ENCODE measurements at places on chromosomes 7 and 10.

DNA sequence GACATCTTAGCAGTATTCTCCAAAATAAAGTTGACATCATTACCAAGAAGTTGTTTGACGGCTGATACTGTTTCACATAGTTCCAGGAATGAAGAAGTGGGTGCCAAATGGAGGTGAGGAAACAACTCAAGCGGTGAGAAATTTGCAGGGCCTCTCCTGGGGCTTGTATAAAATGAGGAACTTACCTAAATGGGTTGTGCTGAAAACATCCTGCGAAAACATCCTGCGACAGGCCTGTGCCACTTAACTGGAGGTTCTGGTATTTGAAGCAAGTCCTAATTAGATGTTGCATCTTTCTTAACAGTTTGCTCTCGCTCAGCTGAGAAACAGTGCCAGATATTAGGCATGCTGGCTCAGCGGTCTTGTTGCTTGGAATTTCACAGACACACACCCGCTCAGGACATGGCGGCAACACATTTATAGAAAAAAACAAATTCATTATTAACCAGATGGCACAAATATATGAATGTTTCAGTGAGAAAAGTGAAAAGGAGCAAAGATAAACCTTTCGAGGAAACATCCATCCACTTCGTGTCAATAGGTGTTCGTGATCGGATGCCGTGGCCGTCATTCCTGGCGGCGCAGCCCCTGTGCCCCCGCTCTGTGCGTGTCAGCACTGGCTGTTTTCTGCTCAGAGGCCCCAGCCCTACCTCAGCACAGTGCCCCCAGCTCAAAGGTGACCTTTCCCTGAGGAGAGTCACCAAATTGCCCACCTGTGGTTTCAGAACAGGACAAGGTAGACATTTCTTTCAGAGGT is 48.1 kb downstream of the CDC123 start:
- DNase-seq = no peak

GRCh38 chr7:133071506-133071905 is 10.4 kb downstream of the CHCHD3 start:
- DNase-seq = no peak

DNA sequence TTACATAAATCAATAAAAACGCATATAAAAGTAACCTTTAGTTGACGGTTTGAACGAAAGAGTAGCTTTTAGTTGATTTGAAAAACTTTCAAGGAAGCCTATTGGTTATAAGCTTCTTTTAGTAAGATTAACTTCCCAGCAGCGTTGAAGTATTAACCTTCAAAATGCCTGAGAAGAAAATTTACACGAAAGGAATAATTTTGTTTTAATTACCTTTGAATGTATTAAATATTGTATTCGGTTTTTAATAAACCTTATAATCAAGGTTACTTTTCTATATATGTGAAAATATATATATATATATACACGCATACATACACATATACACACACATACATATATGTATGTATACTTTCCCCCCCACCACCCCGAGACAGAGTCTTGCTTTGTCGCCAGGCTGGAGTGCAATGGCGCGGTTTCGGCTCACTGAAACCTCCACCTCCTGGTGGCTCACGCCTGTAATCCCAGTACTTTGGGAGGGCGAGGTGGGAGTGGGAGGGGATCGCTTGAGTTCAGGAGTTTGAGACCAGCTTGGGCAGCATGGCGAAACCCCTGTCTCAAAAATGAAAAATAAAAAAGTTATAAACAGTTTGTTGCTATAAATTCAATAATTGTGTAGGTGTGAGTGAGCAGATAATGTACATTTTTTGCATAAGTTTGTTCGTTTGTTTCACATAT is 57.6 kb upstream of the EZH2 start:
- DNase-seq = no peak

DNA sequence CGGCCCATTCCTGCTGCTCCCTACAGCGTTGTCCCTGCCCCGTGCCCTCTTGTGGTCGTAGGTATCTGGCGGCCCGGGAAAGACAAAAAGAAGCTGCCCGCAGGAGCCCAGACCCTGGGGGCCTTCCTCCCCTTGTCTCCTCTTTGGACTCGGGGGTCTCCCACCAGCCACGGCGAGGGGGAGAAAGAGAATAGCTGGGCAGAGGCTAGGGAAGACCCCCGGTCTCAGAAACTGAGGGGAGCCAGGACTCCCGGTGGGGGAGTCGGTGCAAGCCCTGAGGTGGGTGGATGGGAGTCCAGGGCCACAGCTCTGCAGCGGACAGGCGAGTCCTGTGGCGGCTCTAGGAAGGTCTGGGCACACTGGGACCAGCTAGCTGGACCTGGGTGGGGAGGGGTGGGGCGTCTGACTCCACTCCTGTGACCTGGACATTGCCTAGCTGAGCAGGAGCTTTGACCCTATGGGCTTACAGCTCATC is 1.3 kb upstream of the SH2D4B start:
- DNase-seq = no peak

GRCh38 chr7:45107356-45107755 is 4.1 kb downstream of the TBRG4 start:
- DNase-seq = no peak

- DNase-seq = no peak
Measured at GRCh38 chr10:127848226-127848625, 44.5 kb downstream of the CLRN3 start.

DNA sequence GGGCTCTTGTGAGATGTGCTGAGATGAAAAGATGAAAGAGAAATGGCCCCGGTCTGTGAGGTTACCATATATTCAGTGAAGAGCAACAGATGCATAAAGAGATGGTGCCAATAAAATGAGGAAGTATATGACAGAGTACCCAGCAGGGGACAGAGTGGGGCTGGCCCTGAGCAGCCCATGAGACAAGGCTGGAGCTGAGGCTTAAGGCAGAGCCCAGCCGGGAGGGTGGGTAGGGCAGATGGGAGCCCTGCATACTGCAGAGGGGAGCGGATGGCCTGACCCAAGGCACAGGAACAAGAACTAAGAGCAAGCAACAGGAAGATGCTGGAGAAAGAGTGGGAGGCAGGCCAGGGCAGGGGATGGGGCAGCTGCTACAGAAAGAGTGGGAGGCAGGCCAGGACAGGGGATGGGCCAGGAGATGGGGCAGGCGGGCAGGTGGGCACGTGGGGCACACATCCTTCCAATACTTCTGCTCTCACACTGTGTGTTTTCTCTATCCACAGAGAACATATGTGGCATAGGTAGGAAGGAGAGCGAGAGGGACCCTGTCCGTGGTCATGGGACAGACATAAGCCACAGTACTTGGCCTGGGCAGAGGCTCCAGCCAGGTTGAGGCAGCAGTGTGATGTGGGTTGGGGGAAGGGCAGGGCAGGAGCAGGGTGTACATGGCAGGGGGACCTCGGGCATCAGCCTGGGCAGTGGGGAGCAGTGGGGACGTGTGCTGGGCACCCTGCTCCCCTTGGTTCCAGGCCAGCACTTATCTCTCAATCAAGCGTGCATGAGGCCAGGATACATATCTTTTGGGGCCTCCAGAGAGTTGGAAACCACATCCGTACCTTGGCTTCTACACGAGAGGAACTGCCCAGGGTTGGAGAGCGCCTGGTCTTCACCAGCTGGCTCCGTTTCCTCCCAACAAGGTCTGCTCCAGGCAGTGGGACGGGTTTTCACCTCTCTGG is 91.6 kb upstream of the IKZF1 start:
- no peak for DNase-seq

- no peak for DNase-seq
Measured at GRCh38 chr10:63672491-63672890, 151.3 kb downstream of the REEP3 start.

DNA sequence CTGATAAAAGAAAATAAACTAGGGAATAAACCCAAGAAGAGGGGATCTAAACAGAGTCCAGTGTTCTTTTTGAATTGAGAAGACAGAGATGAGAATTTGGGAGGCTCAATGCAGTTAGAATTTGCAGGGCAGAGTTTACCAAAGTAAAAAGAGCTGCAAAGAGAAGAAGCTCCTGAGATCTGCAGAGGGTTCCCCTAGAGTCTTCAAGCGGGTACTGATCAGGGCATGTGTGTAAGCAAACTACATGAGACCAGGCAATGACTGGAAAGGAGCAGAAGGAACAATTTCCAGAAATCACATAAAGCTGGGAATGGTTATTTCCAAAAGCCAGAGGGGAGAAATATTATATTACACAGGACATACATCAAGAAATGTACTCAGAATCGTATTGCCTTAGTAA is 58.1 kb upstream of the TES start:
- DNase-seq = no peak

GRCh38 chr10:132571650-132572544 is 34.3 kb downstream of the INPP5A start:
- no peak for DNase-seq

DNA sequence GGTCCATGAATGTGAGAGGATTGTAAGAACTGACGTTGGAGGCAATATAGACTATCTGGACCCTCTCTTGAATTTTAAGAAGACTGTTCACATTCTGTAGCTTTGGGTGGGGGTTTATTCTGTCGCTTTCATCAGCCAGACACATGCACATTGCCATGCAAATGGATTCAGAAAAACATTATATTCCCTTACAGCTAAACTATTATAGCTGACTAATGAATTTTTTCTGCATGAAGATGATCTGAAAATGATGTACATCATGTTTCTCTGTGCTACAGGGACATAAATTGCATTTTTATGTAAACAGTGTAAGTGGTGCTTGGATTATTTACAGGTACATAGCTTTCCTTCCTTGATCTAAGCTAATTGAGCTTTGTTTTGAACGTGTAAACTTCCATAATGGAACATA is 1.5 kb downstream of the MET start:
- no peak for DNase-seq

DNA sequence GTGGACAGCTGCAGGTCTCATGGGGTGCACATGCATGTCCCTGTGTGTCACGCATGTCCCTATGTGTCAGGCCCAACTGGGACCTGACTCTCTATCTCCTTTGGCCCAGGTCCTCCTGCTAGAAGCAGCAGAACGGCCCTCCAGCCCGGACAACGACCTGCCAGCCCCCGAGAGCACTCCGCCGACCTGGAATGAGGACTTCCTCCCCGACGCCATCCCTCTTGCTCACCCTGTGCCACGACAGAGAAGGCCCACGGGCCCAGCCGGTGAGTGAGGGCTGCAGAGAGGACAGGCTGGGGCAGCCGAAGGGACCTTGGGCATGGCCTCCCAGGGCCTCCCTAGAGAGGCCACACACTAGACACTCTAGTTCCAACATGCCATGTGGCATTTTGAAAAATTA is 89.3 kb downstream of the MYL10 start:
- DNase-seq = no peak

- DNase-seq = no peak
Measured at GRCh38 chr10:70566515-70567290, 35.8 kb downstream of the PRF1 start.

DNA sequence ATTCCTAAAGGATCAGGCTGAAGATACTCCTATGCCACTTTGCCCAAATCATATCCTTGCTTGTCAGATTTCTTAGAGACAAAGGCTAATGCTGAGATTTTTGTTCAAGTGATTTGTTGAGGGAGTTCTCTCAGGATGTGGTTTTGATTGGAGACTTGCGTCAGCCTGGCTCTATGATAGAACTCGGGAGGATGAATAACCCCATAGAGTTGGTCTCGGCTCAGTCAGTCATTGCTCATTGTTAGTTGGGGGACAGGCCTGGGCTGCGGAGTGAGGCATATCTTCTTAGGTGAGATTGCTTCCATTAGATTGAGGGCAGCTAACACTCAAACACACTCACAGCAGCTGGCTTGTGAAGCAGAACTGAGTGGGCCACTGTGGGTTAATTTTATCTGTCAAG is 203.4 kb downstream of the KIF20B start:
- no peak for DNase-seq

DNA sequence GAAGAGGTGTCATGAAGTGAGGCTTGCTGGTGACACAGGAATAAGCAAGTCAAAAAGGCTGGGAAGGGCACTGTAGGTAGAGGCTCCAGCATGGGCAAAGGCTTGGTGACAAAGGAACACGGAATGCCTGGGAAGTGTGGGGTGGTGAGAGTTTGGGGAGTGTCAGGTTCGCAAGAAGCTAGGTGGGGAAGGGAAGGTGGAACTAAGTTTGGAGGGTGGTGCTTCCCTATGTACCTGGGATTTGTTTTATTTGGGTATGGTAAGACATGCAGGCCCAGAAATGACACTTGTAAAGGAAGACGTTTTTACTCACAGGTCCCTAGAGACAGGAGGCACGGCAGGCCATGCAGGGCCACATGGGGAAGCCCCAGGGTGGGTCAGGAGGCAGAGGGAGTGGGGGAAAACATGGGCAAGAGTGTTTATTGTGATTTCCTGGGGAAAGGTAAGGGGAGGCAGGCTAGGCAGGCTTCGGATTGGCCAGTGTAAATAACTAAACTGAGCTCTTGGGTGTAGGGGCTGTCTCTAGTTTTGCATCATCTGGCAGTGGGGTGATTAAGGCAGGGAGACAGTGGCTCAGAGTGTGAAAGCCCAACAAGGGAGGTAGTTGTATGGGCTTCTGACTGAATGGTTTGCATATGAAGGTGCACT is 52.1 kb downstream of the SH2D4B start:
- no peak for DNase-seq

- DNase-seq = no peak
Measured at GRCh38 chr10:21623291-21623690, 89.3 kb downstream of the MLLT10 start.

DNA sequence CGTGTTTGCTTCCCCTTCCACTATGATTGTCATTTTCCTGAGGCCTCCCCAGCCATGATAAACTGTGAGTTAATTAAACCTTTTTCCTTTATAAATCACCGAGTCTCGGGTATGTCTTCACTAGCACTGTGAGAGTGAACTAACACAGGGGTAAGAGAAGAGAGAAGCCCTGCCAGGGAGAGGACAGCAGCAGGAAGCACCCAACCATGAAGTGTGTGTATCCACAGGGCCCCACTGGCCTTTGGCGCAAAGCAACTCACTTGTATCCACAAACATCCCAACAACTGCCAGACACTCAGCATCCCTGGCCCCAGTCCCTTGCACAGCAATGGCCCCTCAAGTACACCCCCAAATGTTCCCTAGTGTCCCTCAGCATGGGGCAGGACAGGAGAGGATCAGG is 115.1 kb downstream of the MAD1L1 start:
- no peak for DNase-seq

DNA sequence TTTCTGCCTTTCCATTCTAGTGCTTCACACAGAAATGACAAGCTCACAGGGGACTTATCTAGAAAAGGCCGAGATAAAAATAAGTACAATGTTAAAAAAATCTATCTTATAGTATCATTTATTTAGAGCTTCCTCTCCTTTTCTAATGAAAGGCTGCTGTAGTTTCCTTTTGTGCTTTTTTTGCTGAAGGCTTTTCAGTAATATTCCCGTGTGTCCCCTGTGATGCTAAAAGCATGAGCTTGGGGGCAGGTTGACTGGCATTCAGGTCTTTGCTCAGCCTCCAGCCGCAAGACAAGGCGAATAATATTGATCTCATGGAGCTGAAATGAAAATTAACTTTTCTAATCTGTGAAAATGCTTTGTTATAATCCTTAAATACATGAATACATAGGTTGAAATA is 143.0 kb downstream of the ST7 start:
- DNase-seq = no peak

- no peak for DNase-seq
Measured at GRCh38 chr7:50292763-50293162, 11.8 kb upstream of the IKZF1 start.

GRCh38 chr10:103542764-103543616 is 49.5 kb downstream of the NEURL1 start:
- no peak for DNase-seq
